T-helper 17 cell (primary cell): ENCODE measurements at places on chromosomes 2 and 18. TPM values are rescaled to one million over a fixed set of nuclear protein-coding genes. Genes with fewer than 3 reads are reported as not detected.

DNA sequence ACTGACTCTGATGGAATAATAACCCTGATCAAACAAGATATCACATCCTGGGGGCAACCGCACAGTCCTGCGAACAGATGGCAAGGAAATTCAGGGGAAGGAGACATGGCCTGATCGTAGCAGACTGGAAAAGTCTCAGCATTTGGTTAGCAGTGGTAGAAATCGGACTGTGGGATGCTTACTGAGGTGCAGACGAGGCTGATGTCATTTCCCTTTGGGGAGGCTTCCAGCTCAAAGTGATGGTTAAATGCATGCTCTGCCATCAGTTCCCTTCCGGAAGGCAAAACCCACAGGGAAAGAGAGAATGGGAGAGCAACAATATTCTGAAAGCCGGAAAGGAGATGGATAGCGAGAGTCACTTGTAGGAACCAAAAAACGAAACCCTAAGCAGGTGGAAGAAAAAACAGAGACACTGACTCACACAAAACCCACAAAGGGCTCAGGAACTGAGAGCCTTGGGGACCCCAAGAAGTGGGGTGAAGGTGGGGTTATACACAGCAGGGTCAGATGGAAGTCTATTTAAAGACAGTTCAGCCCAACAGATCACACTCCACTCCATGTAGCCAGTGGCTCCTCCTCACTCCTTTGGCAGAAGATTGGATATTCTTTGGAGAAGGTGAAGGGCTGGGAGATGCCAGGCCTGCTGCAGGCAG, 93.1 kb downstream of the INPP5D start:
- DNase-seq = no peak

Gene POTEI
- total RNA-seq = not detected

DNA sequence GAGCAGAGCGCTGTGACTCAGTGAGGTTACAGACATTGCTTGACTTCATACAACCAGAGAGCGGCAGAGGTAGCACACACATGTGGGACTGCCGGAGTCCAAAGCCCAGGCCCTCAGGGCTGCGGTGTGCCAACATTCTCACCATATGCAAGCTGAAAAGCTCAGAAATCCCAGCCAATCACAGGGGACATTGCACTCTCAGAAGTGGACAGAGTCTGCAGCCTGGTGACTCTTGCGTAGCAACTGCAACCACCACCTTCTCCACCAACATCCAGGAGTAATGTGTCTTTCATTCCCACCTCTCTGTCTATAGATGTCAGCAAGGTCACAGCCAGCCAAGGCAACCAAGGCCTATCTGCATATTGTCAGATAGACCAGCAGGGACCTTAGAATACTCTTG, 158.1 kb downstream of the TTC32 start:
- no peak for DNase-seq

DNA sequence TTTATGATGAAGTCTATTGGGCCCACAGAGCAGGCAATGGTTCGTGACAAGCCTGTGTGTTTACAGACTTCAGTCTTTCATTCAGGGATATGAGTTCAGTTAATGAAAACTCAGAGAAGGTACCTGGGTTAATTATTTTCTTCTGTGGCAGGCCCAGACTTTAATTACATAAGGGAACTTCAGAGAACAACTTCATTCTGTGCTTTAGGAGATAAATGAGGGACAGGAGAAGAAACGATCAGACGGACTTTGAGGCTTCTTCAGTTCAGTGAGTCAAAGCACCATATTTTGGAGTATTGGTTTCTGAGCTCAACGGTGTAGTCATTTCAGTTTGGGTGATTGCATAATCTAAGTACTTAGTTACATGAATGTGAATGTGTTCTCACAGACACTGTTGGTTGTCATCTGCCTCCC, 203.0 kb upstream of the KCNJ3 start:
- DNase-seq = no peak

GRCh38 chr2:231037731-231038482, 584 bp downstream of the C2orf72 start:
- no peak for DNase-seq

DNA sequence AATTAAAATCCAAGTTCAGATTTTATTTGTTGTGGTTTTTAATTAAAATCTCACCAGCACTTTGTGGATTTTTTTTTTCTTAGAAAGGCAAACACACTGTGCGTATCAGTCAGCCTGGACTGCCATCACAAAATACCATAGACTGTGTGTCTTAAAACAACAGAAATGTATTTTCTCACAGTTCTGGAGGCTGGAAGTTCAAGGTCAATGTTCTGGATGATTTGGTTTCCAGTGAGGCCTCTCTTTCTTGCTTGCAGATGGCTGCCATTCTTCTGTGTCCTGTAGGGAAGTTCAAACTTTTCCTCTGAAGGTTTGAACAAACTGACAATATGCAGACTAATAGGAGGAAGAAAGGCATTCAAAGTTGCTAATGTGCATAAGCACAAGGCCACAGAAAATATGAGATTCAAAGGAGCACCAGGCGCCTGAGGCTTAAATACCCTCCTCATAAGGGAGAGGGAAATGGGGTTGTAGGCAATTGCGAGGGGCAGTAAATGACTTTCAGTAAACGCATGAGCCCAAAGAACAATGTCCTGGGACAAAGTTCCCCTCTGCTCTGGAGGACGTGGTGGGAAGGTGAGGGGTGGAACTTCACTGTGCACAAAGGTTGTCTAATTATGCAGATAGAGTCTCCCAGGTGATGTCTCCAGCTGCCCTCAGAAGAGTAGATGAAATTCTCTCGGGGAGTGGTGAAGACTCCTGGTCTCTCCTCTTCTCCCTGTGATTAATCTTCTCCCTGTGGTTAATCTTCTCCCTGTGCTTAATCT, 26.5 kb upstream of the KCNF1 start:
- DNase-seq = no peak

DNA sequence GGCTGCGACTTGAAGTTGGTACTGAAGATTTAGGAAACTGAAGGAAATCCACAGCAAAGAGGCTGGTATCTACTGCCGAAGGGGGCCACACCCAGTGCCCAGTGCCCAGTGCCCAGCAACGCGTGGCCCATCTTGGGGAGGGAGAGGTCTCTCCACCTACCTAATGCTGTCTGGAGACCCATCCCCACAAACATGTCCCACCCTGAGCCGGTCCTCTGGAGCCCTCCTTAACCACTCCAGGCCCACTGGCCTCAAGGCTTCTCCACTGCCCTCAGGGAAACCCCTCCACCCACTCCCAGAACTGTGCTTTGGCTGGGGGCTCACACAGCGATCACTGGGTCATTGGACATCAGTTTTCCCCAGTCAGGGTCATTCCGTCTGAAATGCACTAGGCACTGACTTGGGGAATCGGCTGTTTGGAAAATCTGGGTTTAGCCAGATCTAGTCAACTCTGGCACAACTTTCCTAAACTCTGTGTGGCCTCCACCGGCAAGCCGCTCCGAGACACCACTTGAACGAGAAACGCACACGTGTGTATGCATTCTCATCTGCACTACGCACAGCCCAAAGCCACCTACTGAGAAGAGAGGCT, 20.1 kb downstream of the GPR55 start:
- DNase-seq = no peak

DNA sequence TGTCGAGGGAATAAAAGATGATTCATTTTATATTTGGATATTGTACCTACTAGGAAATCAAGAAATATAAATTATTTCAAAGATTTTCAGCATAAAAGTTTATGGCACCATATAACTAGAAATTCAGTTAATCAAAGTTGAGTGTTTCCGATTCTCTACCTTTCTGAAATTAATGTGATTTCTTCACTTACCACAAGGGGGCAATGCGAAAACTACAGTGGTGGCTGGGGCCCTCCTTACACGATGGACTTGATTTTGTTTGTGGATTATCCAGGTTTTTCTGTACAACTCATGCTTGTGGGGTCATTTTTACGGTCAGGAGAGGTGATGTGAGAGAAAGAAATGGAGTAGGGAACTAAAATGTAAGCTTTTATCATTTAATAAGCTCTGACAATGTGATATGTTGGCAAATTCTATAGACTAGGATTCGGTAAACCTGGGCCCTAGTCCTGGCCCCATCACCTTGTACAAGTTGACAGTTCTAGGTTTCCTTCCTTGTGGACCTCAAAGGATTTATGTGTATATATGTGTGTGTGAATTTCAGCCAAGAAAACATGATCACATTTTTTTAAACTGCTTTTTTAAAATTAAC, 47.6 kb downstream of the G6PC2 start:
- no peak for DNase-seq

DNA sequence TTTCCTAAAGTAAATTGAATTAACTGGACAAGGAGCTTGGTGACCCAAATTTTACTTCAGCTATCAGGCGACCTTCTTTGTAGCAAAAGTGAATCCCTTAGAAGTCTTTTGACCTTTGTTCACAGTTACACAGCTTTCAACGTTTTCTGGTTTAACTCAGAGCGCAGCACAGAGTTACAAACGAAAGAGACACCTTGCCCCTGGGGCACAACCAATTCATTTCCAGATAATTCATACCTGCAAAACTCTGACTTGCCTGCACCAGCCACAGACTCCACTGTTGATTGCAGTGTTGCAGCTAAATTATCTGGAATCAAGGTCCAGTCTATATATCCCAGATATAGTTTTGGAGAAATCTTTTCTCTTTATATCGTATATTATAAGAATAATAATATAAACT, 358.6 kb upstream of the VWC2L start:
- DNase-seq = no peak

Gene TUBA4B
- not detected for total RNA-seq

DNA sequence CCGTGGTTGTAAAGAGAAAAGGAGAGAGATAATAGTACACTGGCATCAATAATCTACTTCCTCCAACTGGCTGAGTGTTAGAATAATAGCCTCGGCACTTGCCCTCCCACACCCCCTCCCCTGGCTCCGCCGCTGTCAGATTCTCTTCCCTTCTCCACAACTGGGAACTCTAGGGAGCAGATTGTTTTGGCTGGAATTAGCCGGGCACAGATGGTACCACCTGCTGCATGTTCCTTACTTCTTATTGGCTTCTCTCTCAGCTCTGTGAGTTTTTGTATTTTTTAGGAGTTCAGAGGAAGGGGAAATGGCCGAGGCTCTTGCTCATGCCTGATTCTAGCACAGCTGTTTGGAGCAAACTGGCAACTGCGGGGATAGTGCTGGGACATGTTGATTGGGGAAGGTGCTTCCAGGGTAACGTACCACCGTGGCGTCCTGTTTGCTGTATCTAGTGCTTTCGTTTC, 140.0 kb downstream of the ZEB2 start:
- no peak for DNase-seq

Gene DUSP19
- 0.60 TPM for total RNA-seq

DNA sequence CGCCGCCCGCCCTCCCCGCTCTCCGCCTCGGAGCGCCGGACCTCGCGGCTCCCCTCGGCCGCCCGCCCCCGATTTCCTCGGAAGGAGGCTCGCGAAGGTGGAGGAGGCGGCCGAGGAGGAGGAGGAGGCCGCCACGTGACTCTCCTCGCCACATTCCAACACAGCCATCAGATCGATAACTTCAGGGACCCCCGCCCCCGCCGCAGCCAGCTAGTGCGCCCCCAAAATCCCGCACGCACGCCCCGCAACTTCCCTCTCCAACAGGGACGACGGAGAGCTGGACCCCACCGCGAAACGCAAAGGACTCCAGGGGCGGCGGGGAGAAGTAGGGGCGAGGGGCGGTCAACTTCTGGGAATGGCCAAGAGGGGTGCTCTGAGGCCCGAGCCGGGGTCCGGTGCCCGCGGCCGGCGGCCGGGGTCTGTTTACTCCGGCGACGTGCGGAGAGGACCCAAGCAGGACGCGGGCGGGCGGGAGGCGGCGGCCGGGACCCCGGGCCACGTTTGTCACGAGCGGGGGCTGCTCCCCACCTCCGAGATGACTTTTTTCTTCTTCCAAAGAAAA, 2.0 kb downstream of the ZNF521 start:
- DNase-seq = no peak

Gene ZSWIM2
- not detected for total RNA-seq

DNA sequence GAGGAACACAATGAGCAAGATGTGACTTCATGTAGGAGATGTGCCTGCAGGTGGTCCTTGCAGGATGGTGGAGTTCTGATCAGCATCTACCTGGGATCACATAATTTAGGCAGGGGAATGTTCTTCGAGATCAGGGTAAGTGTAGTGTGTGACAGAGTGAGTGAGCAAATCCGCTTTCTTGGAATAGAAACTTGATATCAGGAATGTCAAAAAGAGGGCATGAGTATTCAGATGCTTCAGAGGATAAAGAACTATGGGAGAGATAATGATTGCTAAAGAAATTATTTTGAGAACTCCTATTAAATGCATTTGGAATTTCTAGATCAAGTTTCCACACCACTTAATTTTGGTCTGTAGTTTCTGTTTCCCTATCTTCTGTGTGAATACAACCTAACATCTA, 463.6 kb upstream of the SLC14A2 start:
- DNase-seq = no peak

- peak; percentile 20 for DNase-seq
Measured at GRCh38 chr18:3060667-3061580, 48.0 kb upstream of the LPIN2 start.

Gene FMNL2
- 0.34 TPM for total RNA-seq

Gene ARHGAP15
- total RNA-seq = 277 TPM

Gene RAB17
- total RNA-seq = not detected

DNA sequence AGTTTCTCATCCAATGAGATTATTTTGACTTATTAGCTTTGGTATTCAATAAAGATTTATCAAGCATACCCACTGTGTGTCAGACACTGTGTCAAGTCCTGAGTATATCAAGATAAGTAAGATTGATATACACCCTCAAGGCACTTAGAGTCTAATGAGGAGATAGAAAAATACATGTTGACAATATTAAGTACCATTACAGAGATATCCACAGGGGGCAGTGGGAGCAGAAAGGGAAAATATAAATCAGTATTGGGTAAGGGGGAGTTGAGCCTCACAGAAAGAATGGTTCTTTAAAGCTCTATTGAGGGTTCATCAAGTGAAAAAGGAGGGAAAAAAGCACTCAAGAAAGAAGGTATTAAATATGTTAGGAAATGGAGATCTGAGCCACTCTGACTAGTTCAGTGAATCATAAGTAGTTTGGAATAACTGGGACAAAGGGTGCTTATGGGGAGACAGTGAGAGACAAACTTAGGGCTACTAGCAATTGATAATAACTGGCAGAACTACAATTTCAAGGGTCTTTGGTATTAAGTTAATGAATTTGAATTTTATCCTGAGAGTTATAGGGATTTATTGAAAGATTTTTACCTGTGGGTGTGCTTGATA, 45.5 kb upstream of the SLC8A1 start:
- DNase-seq = no peak

- no peak for DNase-seq
Measured at GRCh38 chr2:119112230-119112629, 46.3 kb downstream of the C1QL2 start.

GRCh38 chr2:10489842-10490555, 41.9 kb upstream of the ODC1 start:
- no peak for DNase-seq
